ENCODE measurements at places on chromosomes 12 and 14.

DNA sequence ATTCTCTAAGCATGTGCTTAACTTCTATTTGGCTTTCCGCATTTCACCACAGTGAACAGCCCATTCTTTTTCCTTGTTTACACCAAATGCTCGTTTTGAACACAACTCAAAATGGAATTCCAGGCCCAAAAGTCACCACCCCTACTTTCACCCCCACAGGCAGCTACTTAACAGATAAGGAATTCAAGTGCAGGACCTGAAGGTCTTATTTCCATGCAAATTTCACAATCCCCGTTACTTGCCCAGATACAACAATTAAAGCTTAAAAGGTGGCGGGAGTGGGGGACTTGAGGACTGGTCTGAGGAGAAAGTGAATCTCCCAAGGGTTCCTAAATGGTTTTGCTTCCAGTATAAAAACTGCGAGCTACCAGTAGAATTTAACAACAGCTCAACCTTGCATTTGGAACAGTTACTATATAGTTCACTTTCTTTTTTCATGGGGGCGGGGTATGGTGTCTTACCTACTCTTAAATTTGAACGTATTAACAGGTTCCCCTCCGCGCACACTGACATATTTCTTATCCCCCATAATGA is 3.7 kb downstream of the USP44 start:
- peak; percentile 17 for DNase-seq

- DNase-seq, result no peak
Observed at GRCh38 chr12:49622501-49623141, 740 bp upstream of the PRPF40B start.

DNA sequence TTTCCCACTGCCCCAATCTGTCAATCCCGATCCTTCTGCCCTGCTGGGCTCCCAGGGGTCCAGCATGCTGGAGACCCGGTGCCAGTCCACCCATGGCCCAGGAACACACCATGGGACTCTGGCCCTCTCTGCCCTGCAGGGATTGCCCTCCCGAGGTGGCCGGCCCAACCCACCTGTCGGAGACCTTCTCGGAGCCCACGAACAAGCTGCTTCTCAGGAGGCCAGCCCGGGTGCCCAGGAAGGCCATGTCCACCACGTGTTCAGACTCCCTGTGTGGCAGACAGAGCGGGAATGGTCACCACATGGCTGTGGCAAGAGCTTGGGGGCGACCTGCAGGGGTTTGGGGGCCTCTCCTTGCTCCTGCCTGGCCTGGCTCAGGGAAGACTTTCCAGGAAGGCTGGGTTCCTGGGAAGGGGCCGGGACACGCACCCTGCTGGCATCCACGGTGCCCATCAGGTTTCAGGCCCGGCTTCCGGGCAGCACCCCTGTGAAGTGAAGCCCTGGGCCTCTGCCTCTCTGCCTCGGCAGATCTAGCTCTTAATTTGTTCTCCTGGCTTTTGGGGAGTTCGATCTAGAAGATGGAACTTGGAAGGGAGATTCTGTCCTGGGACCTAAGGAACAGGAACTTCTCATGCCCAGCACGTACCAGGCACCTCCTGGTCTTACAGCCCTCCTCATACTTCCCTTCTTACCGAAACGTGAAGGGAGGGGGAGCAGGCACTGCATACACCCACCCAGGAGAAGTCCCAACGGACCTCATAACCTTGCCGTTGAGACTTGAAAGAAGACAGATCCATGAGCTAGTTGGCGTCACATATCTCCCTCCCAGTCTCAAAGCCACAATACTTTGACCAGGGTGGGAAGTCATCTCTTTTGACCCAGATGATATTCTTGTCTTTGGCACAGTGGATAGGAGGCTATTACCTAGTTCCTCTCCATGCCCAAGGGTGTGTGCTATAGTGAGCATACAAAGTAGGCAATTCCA is 26.3 kb downstream of the LRTM2 start:
- no peak for DNase-seq

- DNase-seq, result no peak
Observed at GRCh38 chr12:20420557-20420956, 52.2 kb downstream of the PDE3A start.

DNA sequence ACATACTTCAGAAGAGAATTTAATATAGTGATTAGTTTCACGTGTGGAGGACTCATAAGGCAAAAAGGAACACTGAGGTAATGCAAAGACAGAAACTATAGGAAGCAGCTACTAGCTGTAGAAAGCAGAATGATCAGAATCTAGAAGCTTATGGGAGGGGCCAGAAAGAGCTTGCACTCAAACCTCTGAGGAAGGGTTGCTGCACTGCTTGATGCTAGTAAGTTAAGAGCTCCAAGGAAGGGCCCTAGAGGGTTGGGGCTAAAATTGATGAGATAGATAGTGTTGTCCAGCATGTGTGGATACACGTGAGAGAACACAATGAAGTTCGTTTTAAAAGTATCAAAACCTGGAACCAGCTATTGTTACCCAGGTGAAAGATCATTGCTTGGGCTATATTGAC is 311.1 kb downstream of the SLC6A15 start:
- DNase-seq, result no peak

DNA sequence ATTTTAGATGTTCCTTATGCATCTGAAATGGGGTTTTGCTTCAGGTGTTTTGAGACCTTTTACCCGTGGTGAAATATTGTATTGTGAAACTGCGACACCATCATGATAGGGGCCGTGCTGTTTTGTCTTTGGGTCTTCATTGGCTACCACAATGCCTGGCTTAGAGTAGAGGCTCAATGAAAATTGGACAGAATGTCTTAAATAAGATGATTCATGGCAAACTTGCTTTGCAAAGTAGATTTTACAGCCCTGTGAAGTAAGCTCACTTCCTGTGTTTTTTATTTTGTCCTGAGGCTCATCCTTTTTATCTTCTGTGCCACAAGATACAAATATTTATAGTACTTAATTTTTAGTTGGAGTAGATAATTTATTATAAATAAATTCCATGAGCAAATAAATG is 111.3 kb upstream of the FRMD6 start:
- peak; percentile 31 for DNase-seq

GRCh38 chr14:101019990-101020710 is 116.6 kb upstream of the RTL1 start:
- no peak for DNase-seq

DNA sequence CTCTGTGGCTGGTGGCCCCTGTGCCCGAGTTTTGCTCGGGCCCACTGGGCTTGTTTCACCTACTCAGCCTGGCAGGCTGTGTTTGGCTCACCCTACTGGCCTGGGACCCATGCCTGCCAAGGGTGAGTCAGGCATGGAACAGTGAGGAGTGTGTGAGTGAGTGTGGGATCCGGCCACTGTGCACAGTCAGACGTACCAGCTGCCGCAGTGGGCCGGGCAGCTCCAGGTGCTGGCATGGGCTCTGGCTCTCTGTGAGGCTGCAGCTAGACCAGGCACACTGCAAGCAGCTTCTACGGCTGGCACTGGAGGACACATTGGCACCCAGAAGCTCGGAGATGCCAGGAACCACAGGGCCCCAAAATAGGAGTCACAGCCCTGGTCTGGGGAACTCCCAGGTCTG is 40.6 kb downstream of the HSD17B6 start:
- DNase-seq, result no peak

GRCh38 chr14:23828616-23829015 is 125.0 kb upstream of the DHRS4 start:
- no peak for DNase-seq

- peak; percentile 84 for DNase-seq
Observed at GRCh38 chr14:33435911-33436689, 497.4 kb downstream of the NPAS3 start.

- no peak for DNase-seq
Observed at GRCh38 chr12:130435826-130436225, 98.1 kb downstream of the PIWIL1 start.

DNA sequence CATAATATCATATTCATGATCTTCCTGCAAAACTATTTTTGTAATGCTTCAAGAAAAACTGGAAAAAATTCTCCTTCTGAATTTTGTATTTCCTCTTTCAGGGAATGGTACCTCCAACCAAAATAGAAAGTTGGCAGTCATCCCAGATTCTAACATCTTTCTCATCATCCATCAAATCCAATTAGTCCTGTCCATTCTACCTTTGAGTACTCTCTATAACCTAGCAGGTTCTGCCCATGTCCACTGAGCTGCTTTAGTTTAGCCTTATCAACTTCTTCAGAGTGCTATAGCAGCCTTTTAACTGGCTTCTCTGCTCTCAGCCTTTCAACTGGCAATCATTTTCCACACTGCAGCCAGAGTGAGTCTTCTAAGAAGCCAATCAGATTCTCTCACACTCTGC is 236.2 kb downstream of the AKAP6 start:
- no peak for DNase-seq

DNA sequence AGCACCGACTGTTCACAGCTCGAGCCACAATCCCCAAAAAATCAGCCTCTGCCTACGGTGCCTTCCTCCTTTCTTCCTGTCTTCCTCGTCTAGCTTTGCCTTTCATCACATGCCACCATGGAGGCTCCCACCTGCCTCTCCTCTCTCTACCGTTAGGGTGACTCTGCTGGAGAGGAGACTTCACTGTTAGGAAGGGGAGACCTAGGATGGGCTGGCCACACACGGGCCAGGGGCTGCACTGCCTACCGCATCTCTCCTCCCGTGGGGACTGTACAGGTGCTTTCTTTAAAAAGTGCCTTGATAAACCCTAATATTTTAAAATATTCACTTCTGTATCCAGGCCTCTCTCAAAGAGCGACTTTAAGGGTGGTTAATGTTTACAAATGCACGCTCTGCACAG is 1104.7 kb downstream of the BCL11B start:
- no peak for DNase-seq

GRCh38 chr14:68730811-68731425 is 61.9 kb downstream of the ZFP36L1 start:
- no peak for DNase-seq

GRCh38 chr12:7118881-7119280 is 9.8 kb downstream of the RBP5 start:
- no peak for DNase-seq

GRCh38 chr12:5506821-5507231 is 74.9 kb downstream of the NTF3 start:
- DNase-seq, result no peak

- peak; percentile 17 for DNase-seq
Observed at GRCh38 chr12:94875525-94875924, 128.0 kb downstream of the NDUFA12 start.

DNA sequence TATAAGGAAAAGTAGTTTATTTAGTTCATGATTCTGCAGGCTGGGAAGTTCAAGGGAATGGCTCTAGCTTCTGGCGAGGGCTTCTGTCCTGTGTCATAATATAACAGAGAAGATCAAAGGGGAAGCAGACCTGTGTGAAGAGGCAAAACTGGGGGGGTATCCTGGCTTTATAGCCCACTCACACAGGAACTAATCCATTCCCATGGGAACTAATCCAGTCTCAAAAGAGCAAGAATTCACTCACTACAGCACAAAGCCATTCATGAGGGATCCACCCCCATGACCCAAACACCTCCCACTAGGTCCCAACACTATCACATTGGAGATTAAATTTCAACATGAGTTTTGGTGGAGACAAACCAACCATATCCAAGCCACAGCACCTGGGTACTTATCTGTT is 6.9 kb downstream of the ALDH6A1 start:
- DNase-seq, result no peak

All from fibroblast of pulmonary artery (primary cell).